ENCODE measurements at places on chromosomes 6 and 20.

DNA sequence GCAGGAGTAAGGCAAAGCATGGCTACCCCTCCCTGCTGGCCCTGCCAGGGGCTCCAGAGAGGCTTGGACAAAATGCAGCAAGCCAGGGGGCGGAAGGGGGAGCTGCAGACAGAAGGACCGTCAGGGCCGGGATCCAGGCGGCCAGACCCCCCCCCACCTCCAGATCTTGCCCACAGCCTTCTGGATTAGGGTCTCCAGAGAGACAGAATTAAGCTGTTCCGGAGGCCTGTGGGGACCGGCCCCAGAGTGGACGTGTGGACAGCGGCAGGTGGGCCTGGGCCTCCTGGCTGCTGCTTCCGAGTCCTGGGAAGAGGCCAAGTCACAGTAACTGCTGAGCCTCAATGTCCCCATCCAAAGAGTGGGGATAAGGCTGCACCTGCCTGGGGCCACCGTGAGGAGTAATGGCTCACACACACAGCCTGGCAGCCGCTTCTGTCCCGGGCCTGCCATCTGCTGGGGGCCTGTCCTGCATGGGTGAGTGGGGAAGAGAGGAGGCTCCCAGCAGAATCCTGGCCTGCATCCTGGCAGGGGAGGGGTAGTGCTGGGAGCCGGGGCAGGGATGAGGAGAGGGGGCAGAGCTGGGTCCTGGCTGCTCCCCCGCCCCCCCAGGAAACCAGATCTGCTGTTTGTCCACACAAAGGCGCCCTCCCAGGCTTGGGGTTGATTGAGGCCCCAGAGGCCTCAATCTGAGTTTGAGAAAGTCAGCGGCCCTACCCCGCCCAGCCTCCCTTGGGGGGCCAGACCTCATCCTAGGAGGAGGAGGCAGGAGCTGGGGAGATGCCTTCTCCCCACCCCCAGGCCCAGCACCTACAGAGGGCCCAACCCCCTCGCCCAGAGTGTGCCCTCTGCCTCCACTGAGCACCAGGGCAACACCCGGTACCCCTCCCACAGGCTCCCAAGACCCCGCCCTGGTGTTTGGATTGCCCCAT lies 3.9 kb downstream of the LAMA5 start:
- DNase-seq, result peak; percentile 4

DNA sequence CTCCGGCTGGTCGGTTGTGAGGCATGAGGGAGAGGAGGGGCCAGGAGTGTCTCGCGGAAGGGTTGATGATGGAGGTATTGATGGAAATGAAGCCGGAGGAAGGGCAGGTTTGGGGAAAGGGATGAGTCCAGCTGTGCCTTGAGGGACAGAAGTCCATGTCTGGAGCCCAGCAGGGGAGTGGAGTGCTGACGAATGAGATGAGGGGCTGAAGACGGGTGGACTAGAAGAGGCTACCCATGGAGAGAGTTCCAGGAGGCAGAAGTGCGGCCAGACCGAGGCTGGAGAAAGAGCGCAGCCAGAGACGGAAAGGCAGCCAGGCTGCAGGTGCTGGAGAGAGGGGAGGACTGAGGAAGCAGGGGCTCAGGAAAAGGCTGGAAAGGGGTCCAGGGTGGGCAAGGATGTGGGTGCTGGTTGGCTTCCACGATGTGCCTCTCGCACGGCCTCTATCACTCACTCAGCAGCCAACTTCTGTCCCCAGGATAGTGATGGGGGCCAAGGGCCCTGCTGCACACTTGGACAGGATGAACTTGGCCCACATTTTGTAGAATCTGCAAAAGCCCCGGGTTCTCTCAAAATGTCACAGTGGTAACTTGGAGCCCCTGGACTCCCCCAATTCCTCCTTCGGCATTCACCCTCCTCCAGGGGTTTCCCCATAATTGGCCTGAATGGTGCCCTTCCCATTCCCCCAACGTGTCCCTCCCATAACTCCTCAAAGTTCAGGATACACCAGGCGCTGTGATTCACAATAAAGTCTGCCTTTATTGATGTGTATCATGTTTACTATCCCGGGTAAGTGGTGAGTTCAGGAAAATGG lies 627 bp upstream of the EIF6 start:
- no peak for DNase-seq

DNA sequence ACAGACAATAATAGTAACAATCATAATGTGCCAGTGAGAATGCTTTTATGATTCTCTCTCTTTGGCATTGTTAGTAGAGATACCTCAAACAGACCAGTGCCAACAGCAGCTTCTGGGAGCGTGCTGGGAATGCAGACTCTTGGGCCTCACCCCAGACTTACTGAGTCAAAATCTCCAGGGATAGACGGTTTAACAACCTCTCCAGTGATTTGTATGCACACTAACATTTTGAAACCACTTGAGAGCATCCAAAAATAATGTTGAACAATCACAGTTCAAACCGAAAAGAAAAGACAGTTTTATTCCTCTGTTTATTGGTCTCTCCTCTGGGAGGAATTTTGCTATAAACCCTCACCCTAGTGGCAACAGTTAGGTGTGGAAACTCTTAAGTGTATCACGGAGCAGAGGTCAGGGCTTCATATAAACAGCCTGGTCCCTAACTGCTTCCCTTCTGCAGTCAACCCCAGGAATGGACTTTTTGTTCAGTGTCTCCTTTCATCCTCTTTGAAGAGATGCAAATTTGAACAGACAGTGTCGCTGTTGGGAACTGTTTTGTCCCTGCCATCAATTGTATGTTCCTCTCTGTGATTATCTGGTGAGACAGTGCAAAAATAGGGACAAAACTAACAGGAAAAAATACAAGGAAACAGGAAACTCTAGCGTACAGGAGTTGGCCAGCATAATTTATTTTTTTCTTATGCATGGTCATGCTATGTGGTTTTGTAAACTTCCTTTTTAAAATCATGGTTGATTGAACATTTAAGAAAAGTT lies 162.4 kb upstream of the BTBD3 start:
- no peak for DNase-seq

DNA sequence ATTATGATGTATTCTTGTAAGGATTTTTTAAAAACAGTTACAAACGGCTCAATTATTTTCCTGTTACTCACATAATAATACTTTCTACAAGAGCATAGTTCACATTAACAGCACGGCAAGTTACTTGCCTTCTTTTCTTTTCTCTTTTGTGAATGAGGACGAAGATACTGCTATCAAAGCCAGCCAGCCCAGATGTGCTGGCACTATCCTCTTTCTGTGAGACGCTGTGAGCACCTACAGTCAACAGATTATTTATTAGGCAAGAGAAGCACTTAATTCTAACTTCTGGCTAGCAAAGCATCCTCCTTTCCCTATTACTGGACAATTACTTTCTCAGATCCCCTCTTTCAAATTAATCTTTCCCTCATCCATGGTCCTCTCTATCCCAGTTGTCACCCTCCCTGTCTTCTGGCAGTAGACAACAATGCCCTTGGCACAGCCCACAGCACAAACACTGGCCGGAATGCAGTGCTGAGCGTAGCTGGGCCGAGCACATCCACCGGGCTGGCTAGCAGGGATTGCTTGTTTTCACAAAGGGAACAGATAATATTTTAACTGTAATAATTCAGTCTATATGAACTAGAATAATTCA lies 262.1 kb downstream of the FOXC1 start:
- no peak for DNase-seq

GRCh38 chr6:149419696-149420404 lies 19.8 kb downstream of the SUMO4 start:
- no peak for DNase-seq

GRCh38 chr6:35765739-35766138 lies 10.7 kb upstream of the CLPSL2 start:
- DNase-seq, result no peak

All from naive thymus-derived CD8-positive, alpha-beta T cell (primary cell).